Stimulated activated CD8-positive, alpha-beta memory T cell treated with anti-CD3 and anti-CD28 coated beads, Interleukin-4, amount 100 ng/mL, for 48 hours (primary cell): ENCODE measurements at places on chromosomes 4 and X.
A peak's percentile ranks its signal among the peaks of the same experiment; 100 is the strongest.

DNA sequence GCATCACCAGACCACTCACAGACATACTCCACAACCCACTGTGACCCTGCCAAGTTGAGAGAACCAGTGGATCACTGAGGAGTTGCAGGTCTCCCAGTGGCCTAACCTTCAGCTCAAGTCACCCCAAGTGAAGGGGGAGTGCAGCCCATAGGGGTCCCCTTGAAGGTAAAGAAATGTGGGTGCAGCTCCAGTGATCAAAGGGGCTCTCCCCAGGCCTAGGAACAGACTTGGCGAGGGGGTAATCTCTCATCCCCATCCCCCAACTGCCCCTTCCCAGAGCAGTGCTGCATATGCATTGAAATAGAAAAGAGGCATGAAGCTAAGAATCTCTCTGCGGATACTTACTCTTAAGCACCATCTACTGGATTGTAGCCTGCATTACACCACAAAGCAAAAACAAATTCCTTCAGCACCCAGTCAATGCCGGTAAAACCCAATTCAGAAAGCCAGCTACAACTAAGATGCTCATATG, 27.0 kb downstream of the MAGEE1 start:
- DNase-seq: no peak

GRCh38 chr4:78560296-78560963, 8.9 kb downstream of the ANXA3 start:
- no peak for DNase-seq

DNA sequence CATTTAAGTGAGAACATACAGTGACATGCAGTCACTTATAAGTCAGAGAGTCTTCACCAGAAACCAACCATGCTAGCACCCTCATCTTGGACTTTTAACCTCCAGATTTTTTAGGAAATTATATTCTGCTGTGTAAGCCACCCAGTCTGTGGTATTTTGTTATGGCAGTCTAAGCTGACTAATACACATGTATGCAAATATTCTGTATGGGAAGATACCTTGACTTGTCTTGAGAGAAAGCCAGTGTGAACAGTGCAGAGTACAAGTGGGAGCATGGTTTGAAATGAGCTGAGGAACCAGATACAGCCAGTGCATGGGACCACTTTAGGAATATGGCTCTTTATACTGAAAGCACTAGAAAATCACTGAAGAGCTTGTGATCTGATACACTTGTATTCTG, 110.4 kb upstream of the MAP9 start:
- DNase-seq: no peak

DNA sequence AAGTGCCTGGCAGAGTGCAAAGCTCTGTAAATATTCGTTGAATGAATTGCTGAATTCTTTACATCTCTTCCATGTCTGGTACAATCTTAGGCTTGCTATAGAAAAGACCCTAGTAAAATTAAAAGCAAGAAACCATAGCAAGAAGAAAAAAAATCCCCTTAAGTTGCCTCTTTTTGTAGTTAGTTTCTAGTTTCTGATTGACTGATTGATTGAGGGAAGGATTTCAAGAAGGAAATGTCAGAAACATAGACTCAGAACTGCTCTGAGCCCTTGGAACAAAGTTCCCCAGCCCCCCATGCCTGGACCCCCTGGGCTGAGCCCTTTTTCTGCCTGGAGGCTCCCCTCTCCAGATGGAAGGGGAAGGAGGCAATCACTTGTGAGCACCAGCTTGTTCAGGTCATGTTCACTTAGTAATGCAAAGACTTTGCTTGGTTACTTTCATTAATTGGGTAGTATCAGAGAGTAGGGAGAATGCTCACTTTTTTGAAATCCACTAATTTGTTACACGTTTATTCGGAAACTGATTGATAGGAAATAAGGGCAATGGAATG, 35.6 kb downstream of the DAPP1 start:
- DNase-seq: no peak

GRCh38 chrX:118211891-118212816, 95.5 kb upstream of the KLHL13 start:
- DNase-seq: no peak

GRCh38 chr4:130249002-130249401, 1153.0 kb downstream of the C4orf33 start:
- DNase-seq: no peak

DNA sequence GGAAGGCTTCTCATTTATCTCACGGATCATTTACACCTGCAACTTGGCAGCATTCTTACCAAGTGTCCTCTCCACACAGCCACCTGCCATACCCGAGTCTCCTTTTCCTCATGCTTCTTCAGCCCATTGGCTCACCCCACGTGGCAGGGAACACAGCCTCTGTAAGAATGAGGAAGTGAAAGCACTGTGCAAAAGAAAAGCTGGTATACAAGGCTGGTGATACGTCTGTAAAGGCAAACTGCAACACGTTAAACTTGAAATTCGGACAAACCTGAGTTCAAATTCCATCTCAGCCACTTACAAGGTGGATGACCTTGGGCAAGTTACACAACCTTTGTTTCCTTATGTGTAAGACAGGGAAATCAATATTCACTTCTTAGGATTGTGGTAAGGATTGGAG, 164.0 kb upstream of the RASGEF1B start:
- DNase-seq: no peak

GRCh38 chrX:115952417-115953092, 218.0 kb upstream of the AGTR2 start:
- DNase-seq: no peak

DNA sequence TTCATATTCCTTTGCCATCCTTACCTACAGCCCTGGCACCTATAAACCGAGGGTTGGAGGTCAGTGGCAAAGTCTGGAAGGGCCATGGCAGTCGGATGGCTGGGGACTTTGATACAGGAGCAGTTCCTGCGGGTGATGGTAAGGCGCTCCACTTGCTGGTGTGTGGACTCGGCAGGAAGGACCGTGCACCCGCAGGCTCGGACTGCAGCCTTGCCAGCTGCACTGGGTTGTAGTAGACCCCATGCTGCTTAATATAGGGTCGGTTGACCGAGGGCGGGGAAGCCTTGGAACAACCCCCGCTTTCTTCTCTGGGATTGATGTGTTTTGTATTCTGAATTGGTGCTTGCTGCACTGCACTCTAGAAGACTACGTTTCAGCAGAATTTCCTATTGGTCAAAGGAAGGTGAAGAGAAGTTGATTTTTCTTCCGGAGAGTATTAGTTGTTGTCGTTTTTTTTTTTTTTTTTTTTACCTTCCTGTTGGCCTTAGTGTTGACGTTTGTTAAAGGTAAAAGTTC, 638 bp downstream of the BLTP1 start:
- peak; percentile 46 for DNase-seq

DNA sequence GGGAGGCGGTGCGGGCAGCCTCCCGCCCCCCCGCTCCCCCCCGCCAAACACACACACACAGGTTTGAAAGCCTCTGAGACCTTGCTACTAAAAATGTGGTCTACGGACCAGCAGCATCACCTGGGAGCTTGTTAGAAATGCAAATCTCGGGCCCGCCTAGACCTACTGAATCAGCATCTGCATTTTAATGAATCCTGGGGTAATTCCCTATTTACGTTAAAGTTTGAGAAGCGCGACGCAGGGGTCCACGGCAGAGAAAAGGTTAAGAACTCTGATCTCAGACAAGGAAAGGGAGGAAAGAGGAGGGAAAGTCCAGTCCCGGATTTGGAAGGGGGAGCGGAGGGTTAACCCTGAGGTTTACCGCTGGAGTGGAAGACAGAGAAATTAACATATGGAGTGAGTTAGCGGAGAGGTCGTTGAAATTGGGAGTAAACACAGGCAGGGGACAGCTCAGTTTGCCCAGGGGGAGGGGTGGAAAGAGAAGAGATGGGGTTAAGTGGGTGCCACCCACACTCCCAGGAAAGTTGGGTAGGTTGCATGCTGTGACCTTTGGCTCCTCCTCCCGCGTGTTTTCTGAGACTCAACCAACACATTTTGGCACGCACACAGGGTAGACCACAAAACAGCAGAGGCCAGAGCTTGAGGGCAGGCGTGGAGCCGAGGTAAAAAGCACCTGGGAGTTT, 483.6 kb downstream of the BCOR start:
- DNase-seq: peak; percentile 73

GRCh38 chrX:47316276-47317025, 53.9 kb upstream of the ZNF157 start:
- DNase-seq: no peak

DNA sequence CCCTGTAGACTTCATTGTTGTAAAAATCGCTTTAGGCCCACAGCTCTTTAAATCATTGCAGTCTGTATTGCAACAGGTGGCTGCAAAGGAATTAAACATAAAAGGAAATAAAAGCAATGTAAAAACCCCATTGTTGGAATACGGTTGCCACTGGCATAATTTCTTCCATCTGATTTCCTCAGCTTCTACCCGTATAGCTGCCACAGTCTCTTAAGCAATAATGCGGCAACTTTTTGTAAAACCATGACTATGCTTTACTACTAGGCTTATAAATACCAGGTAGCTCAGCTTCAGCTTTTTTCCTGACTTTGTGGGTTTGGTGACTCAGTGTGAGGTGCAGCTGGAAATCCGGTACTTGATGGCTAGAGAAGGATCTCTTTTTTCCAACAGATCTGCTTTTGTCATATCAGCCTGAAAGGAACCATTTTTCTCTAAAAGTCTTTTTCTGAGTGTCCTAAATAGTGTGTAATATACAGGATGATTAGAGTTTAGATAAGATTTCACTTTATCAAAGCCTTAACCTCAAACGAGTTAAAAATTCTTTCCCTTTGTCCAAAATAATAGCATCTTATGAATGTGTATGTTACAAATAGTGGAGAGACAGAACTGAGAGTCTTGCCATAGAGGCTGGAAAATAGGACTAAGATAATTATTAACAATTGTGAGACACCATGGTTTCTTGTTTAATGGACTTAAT, 268.0 kb downstream of the ADGRL3 start:
- no peak for DNase-seq

DNA sequence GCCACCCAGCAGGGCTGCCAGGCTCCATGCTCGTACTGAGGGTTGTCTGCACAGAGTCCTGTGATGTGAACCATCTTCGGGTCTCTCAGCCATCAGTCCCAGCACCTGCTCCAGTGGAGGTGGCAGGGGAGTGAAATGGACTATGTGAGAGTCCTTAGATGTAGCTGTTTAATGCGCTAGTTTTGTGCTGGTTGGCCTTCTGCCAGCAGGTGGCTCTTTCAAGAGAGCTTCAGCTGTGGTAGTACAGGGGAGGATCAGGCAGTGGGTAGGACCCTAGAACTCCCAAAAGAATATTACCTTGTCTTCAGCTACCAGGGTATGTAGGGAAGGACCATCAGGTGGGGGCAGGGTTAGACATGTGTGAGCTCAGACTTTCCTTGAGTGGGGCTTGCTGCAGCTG, 1066.0 kb downstream of the GLUD2 start:
- no peak for DNase-seq

- peak; percentile 40 for DNase-seq
Measured at GRCh38 chrX:41923978-41924683, 777 bp upstream of the CASK start.

DNA sequence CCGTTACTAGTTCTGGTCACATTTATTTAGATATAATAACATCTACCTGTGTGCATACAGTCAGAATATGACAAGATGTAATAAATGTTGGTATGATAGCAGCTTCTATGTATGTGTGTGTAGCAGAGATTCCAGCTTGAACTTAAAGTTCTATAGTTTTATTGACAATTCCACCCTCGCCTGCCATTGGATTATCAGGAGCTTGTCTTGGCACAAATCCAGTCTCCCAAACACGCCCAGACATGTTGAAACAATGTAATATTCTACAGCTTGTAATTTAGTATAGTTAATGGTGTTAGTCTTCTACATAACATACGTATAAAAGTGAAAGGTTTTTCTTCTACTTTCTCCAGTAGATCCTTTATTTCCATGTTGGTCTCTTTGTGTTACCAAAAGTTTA, 44.4 kb downstream of the BBS12 start:
- no peak for DNase-seq

DNA sequence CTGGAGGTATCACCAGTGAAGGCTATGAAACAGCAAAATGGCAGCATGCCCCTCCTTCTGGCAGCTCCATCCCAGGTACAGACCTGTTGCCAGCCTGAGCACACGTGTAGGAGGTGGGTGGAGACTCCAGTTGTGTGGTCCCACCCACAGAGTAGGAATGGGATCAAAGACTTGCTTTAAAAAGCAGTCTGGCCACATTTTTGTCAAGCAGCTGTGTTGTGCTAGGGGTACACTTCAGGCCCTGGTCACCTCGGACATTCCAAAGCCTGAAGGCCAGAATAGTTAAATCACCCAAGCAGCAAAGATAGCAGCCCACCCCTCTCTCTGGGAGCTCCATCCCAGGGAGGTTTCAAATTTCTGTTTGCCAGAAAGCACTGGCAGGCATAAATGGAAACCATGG, 20.3 kb upstream of the AMBN start:
- no peak for DNase-seq

DNA sequence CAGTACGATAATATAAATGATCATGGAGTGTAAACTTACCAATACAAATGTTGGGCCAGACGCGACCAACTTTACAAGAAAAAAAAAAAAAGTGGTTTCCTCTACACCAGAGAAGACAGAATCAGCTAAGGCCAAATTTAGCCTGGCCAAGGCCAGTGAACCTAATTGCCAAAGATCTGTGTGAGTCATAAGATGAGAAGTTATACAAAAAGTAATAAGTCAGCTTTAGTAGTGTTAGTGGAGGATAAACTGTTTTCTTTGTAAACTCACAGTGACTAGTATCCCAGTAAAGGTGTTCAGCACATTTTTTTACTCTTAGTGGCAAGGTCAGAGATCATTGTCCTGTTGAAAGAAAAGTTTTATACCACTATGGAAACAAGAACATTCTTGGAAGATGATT, 531.4 kb upstream of the TECRL start:
- DNase-seq: no peak

DNA sequence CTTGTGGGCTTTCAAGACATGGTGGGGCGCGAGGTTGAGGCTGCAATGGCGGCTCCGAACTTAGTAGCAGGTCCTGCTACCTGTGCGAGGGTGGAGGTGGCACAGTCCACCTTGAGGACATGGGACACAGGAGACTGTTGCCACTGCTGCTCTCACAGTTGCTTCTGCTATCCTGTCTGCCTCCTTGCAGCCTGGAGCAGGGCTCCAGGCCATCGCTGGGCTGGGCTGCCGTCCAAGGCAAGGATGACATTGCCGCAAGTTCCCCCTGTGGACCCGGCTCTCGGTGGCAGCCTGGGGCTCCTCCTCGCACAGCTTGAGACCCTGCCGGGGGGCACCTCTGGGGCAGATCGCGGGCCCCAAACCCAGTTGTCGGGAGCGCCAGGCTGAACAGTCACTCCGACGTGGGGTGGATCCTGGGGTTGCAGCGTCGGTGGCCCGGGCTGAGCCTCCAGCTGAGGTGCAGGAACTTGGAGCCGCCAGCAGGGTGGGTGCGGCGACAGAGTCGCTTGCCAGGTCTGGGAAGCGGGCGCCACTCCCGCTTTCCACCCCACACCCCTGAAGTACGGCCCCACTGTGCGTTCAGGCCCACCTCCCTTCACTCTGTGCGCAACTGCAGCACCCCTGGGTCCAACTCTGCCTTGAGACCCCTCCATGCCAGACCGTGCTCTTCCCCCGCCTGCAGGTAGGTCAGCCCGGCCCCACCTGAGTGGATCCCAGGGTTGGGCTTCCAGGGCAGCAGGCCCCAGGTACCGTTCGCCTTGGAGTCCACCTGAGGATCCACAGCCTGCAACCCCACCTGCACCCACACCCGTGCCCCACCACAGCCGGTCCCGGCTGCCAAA, 192.7 kb upstream of the NUDT6 start:
- no peak for DNase-seq
